ENCODE measurements at places on chromosomes 13 and 19. TPM values are rescaled to one million over a fixed set of nuclear protein-coding genes. Genes with fewer than 3 reads are reported as not detected.

DNA sequence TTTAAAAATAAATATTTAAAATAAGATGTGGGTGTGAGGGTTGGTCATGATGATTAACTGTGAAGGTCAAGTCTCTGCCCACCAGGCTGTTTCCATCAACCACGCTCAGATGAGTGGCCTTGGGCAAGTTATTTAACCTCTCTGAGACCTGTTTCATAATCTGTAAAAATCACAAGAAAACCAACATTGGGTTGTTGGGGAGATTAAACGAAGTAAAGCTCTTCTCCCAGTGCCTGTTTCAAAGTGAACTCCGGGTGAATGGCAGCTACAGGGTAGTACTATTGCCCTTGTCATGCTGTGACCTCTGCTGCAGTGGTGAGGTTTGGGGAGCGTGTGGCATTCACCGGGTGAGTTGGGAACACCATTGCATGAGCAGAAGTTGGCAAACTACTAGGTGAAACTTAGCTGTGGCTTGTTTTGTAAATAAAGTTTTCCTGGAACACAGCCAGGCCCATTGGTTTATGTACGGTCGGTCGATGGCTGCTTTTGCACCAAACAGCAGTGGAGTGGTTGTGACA, 153.2 kb downstream of the USP12 start:
- DNase-seq = no peak

The LEUTX gene
- total RNA-seq = not detected

- no peak for DNase-seq
Observed at GRCh38 chr19:49566302-49566701, 14.1 kb downstream of the NOSIP start.

DNA sequence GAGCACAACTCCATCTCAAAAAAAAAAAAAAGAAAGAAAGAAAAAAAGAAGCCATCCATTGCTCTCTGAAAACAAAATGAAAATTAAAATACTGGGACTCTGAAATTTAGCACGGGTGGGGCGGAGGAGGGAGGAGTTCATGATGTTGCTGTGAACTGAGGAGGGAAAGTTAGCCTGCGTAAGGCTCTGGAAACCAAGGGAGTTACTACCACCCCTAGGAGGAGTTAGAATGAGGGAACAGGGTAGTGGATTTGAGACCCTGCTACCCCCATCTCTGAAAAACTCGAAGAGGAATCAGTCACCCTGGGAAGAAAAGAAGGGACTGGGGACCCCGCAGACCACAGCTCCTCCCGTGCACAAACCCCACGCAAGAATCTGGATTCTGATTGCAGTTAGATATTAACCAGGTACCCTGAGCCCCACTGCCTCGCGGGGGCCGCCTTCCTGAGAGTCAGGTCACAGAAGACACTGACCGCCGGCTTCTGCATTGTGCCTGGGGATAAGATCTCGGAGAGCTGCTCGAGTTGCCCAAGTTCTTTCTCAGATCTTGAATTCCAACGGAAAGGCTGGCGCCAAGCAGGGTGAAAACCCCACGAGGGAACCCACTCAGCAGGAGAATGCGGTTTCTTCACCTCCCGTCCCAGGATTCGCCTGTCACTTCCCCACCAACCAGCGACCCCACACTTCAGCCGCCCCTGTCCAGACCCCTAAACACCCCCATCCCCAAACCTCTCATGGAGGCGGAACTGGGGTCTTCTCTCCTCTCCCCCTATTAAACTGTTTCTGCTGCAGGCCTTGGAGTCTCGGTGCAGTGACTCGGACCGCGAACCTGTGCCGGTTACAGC, 870 bp downstream of the ZNF442 start:
- DNase-seq = no peak

DNA sequence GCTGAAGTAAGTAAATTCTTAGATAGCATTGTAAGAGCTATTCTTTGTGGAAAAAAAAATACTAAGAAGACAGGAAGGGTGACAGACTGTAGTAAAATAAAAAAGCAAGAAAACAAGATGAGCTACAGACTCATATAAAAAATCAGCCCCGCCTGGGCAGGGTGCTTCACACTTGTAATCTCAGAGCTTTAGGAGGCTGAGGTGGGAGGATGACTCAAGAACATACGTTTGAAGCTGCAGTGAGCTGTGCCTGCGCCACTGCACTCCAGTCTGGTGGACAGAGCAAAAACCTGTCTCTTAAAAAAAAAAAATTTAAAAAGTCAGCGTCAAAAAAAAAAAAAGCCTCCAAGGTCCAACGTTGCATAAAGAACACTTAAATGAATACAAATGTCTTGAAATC, 102.1 kb downstream of the VWA8 start:
- DNase-seq = no peak

The CYP4F12 gene
- total RNA-seq = not detected

DNA sequence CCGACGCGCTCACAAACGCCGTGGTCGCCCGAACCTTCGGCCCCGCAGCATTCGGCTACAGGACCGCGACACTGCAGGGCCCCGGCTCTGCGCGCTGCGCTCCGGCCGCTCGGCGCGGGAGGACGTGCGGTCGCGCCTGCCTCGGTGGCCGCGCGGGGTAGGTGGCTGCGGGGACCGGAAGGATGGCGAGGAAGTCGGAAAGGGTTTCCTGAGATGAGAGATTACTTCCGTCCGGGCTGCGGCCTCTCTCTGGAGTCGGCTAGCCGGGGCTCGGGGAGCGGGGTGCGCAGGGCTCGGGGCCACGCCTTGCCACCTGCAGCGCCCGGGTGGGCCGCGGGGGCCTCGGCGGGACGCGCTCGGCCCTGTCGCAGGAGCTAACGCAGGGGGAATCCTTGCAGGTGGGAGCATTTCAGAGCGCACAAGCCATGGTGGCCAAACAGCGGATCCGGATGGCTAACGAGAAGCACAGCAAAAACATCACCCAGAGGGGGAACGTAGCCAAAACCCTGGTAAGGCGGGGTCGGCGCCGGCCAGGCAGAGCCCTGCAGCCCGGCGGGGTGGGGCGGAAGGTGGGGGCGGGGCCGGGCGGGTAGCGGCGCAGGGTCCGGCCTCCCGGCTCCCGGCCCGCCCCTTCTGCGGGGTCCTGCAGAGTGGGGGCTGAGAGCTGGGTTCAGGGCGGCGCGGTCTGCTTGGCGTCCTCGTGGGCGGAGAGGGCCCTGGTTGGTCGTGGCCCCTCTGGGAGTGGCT, at the start of gene SERP2:
Gene SERP2 (plus strand): TSS at position 224 of the 747 bp plus-strand sequence. CDS start 202 bp downstream, at position 426.
- peak; percentile 33 for DNase-seq
